ENCODE measurements at places on chromosomes 6 and 20.

DNA sequence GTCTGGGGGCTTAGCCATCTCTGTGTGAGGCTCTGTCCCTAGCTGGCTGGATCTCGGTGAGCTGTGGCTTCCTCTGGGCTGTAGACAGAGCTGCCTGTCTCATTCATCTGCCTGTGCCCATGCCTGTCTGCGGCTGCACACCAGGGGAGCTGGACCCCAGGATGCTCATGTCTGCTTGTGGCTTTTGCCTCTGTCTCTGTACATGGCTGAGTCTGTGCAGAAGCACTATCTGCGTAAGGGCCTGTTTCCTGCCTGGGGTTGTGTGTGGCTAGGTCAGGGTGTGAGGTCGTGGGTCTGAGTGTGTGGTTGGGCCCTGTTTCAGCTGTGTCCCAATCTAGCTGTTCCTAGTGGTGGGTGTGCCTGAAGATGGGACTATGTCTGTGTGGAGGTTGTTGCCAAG lies 68.2 kb downstream of the CDH22 start:
- no peak for DNase-seq

GRCh38 chr6:58198301-58198700 lies 880.9 kb downstream of the PRIM2 start:
- no peak for DNase-seq

DNA sequence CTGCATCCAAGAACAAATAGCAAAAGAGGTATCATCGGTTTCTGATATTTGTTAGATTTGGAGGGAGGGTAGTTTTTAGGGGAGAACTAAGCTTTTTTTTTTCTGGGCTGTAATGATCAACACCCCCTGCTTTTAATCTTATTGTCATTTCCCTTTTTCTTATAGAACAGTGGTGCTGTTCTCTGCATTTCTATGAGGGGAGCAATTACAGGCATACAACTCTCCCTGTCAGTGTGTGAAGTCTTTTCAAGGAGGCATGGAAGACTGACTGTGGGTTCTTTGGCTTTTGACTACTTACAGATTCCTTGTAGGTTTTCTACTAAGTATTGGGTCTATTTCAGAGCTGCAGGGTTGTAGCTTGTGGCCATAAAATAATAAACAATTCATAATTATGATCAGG lies 632.3 kb downstream of the TFAP2B start:
- no peak for DNase-seq

DNA sequence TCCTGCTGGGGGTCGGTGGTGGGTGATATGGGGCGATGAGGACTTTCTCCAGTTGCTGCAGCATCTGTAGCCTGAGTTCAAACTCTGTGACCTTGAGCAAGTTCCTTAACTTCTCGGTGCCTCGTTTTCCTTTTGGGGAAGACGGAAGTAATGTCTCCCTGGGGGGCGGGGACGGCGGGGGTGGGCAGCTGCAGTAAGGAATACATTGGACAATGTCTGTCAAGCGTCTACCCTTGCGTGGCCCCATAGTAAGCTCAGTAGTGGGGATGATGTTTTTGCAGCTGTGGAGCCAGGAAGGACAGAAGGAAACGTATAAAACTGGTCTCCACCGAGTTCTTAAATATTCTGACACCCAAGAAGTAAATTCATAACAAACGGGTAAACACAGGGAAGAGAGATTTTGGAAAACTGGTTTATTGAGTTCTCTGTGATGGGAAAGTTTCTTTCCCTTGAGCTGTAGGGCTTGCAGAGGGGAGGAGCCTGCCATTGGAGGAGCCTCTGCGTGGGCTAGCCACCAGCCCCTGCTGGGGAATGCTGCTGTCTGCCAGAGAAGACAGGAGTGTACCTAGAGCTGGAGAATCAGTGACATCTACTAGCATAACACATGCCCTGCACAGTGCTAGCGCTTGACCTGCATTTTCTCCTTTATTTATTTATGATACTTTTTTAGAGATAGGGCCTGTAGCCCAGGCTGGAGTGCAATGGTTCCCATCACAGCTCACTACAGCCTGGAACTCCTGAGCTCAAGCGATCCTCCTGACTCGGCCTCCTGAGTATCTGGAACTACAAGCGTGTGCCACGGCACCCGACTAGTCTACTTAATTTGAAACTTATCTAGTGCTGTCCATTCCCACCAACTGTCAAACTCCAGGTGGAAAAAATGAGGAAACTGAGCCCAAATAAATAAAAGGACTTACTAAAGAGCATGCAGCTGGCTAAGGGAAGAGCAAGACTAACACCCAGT lies 1.2 kb upstream of the ACSS1 start:
- DNase-seq, result no peak

- no peak for DNase-seq
These were observed 116.9 kb upstream of the SCGN start for GRCh38 chr6:25534942-25535631.

DNA sequence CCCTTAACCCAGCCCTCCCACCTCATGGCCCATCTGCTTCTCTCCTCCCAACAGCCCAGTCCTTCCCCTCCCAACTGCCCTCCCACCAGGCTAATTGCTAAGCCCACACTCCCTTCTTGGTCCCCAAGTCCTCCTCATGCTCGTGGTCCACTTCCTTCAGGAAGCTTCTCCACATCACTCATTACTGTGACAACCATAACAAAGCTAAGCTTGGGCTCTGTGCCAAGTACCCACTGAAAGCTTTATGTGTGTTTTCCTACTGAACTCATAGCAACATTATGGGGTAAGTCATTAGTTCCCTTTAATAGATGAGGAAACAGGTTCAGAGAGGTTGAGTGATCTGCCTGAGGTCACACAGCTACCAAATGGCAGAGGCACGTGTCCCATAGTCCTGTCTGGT lies 16.2 kb downstream of the FRS3 start:
- DNase-seq, result no peak

DNA sequence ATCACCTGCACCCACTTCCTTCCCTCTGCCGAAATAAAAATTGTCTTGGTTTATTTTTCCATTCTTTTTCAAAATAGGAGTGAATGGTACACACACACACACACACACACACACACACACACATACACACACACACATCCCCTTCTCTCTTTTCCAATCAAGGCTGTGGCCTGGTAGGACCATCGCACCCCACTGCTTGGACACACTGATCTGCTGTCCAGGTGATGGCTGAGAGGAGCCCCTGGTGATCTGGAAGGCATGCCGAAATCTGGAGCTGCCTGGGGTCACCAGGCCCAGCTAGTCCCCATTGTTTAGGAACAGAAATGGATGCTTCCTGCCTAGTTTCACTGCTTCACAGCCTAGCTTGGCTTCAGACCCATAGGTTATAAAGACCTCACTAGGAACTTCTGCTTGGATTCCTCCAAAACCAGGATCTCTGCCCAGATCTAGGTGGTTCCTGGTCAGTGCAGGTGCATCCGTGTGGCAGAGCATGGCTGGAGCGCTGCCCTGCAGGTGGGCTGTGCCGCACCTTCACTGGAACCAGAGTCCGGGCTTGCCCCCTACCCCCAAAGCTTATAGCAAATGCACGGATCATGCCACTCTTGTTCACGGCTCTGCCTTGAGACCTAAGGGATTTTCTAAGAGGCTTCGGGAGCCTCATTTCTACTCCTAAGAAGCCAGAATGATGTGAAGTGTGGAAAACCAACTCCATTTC lies 42.9 kb upstream of the DACT2 start:
- no peak for DNase-seq

- DNase-seq, result no peak
These were observed 16.9 kb downstream of the SYTL3 start for GRCh38 chr6:158666628-158667359.

DNA sequence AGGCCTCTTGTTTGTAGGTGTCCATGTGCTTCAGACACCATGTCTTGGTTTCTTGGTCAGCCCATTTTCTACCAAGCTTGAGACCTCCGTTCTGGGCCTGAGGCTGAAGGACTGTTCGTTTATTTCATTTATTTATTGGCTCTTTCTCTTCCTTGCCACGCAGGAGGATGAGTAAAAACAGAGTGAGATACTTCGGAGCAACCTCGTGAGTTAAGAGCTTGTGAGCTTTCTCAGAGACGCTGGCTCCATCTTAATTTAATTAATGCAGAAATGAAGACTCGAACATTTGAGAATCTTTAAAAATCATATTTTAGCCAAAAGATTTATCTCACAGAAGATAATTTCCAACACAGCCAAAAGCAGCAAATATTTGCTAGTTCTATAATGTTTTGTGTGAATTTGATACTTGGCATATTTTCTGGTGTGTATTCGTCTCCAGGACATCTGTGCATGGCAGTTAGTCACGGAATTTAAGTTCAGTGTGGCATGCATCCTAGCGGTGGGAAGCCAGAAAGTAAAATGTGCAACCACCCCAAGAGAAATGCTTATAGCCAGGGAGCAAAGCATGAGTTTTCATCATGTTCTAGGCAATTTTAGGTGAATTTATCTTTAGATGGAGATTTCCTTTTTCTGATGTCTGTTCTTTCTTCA lies 76.0 kb downstream of the THBS2 start:
- DNase-seq, result no peak

DNA sequence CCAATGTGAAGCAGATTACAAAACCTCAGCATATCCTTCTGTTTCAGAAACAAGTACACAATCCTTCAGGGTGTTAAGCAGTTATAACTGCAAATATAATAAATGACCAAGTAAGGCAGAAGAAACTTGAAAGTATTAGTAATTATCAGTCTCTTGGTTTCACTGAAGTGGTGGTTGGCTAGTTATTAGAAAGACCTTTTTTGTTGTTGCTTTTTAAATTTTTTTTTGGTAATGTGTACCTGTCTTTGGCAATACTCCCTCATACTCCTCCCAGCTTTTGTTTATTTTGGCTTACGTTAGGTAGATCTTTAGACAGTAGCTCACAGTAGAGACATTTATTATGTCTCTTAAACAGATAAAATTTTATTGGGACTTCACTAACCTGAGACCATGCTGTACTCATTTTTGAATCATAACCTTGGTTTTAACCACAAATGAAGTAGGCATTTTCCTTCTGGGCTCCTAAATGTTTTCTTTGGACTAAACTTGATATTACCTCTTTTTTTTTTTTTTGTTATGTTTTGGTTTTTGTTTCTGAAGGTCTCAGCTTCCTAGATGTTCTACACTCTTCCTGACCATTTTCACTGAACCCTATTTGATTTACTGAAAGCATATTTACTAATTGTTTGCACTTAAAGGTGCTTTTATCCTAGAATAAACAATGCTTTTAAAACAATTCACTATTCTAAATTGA lies 6.4 kb downstream of the CD2AP start:
- no peak for DNase-seq

- DNase-seq, result no peak
These were observed 8.0 kb downstream of the SLC22A3 start for GRCh38 chr6:160356074-160356744.

Data from Right ventricle myocardium superior (tissue), 1 donor.